Stimulated activated CD4-positive, alpha-beta T cell treated with anti-CD3 and anti-CD28 coated beads, Interleukin-4, amount 100 ng/mL, for 48 hours (primary cell): ENCODE measurements at places on chromosomes 7 and 10.

GRCh38 chr10:5416981-5417380 is 4.6 kb downstream of the NET1 start:
- no peak for DNase-seq

GRCh38 chr10:50512214-50512595 is 111.6 kb downstream of the SGMS1 start:
- no peak for DNase-seq

DNA sequence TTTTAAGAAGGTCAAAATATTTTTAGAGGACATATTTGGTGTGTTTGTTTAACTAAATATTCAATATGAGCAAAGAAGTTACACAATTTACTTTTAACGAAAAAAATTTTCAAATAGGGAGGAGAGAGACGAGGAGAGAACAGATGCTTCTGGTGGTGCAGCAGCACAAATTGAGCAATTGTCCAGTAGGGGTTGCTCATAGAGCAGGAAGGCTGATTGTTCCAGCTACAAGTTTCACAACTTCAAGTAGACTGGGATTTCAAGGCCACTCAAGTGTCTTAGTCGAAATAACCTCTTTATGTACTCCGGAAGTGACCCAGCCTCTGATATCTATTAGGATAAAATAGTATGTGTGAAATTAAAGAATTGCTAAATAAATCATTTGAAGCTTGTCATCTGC is 197.9 kb downstream of the HDAC9 start:
- DNase-seq = no peak

GRCh38 chr7:8353991-8354390 is 79.4 kb upstream of the NXPH1 start:
- DNase-seq = no peak

DNA sequence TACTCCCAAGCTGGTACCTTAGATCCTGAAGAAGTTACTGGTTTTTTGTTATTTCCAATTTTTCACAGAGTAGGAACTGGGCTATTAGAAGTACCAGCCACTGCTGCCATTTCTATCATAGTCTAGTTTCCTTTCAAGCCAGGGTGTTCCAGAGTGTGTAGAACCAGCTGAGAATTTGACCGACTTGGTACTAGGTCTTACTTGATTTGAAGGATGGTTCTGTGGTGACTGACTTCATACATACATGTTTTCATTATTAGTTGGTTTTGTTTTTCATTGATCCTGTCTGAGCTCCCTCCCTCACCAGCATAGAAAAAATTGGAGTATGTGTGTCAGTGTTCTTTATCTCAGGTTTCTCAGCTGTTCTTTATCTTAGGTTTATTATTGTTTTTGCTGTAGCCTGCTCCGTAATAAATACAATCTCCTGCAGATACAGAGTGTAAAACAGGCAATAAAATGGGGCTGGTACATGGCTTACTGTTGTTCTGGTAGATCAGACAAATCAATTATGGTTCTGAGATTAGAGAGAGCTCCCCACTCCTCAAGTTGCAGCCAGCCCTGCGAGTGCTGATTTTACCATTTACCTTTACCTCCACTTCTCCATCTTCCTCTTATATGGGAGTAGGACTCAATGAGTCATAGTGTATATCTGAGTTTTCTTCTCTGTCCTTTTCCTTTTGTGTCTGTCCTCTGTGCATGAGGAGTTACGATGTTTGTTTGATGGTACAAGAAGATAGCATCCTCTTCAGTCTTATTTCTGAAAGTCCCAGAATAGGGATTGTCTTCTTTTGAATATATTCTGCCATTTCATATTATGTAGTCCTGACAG is 122.6 kb downstream of the LRRC4 start:
- no peak for DNase-seq

GRCh38 chr7:136336932-136337331 is 359.8 kb upstream of the MTPN start:
- DNase-seq = no peak

DNA sequence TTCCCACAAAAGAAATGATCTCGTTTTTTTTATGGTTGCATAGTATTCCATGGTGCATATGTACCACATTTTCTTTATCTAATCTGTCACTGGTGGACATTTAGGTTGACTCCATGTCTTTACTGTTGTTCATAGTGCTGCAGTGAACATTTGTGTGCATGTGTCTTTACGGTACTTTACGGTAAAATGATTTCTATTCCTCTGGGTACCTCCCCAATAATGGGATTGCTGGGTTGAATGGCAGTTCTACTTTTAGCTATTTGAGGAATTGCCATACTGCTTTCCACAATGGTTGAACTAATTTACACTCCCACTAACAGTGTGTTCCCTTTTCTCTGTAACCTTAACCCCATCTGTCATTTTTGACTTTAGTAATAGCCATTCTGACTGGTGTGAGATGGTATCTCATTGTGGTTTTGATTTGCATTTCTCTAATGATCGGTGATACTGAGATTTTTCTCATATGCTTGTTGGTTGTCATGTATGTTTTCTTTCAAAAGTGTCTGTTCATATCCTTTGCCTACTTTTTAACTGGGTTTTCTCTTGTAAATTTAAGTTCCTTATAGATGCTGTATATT is 37.2 kb downstream of the MKLN1 start:
- DNase-seq = no peak

GRCh38 chr7:150421831-150422230 is 28.6 kb upstream of the GIMAP8 start:
- DNase-seq = no peak

GRCh38 chr10:117449636-117450035 is 74.4 kb upstream of the PDZD8 start:
- DNase-seq = no peak

DNA sequence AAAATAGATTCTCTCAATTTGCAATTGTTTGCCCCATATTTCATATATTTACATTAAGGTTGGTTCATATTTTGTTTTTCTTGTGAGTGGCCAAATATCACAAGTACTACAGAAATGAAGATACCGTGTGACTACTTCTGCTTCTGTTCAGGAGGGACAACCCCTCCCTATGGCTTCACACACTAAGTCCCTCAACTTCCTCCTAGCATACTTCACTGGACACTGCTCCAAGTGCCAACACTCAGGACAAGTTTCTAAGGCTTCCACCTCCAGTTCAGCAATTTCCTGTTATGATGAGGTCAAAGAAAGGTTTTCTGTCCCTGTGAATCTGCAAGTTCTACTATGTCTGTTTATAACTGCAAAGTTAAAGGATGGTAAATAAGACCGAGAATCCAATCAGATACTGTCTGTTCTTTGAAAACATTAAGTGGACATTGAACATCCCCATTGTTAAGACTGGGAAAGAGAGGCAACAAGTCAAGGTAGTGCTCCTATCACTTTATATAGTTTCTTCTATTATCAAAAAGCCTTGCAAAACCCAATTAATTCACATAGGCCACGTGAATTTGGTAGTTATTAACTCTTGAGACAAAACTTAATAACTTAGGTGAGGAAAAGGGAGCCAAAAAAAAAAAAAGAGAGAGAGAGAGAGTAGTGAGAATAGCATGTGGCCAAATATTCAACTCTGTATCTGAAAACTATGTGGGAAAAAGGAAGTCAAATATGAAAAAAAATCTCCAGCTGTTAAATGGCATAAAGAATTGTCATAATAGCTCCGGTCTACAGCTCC is 81.3 kb upstream of the DKK1 start:
- DNase-seq = no peak

DNA sequence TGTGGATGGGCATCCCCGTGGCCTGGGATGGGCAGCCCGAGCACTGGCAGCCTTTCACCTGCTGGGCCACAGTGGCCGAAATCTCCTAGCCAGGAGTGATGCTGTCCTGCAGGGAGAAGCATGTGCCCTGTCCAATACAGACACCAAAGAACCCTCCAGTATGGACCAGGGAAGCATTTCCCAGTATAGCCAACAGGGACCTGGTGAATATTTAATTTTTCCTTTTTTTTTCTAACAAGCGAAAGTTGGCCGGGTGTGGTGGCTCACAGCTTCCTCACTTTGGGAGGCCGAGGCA is 11.0 kb downstream of the IMPDH1 start:
- no peak for DNase-seq

DNA sequence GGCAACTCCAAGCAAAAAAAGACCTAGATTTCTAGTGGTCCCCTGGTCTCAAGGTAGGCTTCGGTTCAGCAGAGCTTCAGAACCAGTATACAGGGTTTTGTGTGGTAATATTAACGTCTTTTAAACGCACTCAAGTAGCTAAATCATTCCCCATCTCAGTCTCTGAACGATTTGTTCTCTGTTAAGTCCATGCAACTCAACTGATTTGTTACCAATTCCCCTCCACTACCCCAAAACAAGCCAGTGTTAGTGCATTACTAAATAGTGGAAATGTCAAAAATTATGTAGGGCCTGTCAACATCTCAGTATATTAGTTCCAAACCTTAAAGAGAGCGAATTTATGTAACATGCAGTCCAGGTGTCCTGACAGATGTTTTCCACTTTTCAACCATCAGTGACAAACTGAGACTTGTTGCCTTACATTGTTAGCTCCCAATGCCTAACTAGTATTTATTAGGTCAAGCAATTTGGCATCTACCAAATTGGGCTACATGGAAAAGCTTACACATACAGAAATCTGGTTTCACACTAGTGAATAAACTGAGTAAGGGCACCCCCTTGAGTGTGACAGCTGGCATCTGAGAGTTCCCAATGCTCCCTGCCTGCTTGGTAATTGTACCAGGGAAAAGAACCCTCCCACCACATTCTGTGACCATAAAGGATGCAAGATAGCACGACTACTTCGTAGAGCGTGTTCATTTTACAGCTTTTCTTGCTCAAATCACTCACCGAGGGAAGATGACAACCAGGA is 12.2 kb downstream of the HNRNPA2B1 start:
- DNase-seq = no peak

- no peak for DNase-seq
These were observed 22.4 kb downstream of the CDH23 start for GRCh38 chr10:71419002-71419540.

GRCh38 chr7:152666078-152666477 is 9.9 kb downstream of the XRCC2 start:
- DNase-seq = no peak
